Substantia nigra (tissue), 51 donors: ENCODE measurements at places on chromosomes 11 and 22.

DNA sequence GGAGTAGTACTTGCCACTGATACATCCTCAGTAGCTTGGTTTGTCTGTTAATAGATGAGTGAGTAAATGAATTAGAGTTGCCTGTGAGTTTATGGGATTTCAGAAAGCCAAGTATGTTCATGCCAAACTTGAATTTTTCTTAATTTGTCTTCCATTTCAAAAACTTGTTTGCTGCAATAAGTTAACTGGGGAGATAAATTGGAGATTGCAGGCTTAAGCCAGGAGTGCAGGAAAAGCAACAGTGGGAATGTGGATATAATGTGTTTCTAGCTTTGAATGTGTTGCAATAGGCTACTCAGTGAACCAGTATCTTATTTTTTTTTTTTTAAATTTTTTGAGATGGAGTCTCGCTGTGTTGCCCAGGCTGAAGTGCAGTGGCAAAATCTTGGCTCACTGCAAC lies 8.2 kb downstream of the OSBP2 start:
- no peak for DNase-seq

GRCh38 chr11:86374586-86374985 lies at the start of gene CCDC81:
Gene CCDC81 (plus strand): TSS chr11:86374887. CDS start chr11:86375164, 277 bp downstream.
- no peak for DNase-seq

GRCh38 chr11:102226702-102227490 lies 90.4 kb upstream of the BIRC3 start:
- DNase-seq: no peak

DNA sequence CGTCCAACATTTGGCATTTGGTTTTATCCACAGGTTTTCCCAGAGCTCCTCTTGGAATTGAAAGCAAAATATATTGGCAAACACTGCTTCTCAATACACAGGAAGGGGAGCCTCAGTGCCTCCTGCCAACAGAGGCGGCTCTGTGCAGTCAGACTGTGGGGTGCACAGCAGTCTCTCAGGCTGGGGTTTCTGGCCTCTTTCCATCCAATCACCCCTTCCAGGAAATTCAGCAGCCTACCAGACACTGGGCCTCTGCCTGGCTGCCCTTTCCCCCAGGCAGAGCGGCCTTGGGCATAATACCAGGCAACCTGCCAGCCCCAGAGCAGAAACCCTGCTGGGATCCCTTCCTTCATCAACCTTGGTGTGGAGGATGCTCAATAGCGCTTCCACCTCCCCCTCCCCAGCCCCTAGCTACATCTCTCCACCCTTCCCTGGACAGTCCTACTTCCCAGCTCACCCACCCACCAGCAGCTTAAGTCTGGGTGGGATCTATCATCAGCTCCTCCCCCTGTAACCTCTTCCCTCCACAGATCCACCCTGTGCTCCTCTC lies 17.8 kb upstream of the RAPSN start:
- peak; percentile 11 for DNase-seq

DNA sequence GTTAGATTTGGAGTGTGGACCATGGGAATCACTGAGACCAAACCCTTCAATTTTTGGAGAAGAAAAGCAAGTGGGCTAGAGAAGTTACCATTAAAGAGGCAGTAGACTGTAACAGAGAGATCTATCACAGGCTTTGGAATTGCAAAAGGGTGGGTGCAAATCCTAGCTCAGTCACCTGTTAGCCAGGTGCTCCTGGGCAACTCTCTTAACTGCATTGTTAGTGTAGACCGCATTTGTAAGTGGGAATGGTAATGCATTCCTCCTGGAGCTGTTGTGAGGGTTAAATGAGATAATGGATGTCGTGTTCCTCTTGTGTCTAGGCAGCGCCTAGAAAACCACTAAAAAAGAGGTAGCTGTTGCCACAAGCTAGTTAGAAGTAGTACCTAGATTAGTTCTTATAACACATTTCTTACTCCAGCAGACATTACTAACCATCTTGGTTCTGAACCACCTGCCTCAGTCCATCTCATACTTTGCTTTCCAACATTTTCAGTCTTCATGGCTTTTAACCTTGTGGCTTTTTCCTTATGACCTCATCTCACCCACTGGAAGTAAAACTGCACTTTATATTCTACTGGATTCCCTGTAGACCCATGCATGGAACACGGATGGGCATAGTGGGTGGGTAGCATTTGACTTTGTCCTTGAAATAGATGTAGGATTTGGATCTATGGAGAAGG lies 153.0 kb downstream of the HIPK3 start:
- no peak for DNase-seq

DNA sequence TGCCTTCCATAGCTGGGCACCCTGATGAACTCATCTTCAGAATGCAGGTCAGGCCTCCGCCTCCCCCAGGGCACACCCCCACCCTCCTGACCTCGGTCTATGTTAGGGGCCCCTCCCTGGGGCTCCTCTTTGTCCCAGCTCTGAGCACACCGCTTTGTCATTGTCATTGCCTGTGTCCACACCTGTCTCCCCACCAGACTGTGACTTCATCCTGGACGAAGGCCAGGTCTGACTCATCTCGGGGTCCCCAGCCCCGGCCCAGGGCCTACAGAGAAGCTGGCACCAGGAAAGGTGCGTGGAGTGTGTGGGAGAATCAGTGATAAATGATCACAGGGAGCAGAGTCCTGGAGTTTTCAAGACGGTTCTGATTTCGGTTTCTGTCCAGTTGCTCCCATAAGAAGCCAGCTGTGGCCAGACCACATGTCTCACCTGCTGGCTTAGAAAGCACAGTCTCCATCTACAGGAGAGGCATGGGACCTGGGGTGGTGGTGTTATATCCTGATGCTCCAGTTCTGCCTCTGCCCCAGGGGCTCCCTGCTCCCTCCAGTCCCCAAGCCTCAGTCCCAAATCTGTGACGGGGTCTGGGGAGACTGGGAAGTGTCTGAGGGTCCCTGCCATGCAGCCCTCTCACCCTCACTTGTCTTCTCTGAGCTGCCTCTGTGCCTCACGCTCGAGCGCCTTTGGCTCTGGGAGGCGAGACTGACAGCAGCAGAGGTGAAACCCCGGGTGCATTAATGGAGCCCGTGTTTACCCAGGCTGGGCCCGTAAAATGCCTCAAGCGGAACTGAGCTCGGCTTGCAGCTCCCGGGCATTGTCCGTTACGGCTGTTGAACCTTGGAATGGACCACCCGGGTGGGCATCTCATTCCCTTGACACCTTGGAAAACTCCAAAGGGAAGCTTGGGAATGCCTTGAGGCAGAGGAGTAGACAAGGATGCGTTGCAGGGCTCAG lies 85.5 kb upstream of the WNT11 start:
- no peak for DNase-seq

DNA sequence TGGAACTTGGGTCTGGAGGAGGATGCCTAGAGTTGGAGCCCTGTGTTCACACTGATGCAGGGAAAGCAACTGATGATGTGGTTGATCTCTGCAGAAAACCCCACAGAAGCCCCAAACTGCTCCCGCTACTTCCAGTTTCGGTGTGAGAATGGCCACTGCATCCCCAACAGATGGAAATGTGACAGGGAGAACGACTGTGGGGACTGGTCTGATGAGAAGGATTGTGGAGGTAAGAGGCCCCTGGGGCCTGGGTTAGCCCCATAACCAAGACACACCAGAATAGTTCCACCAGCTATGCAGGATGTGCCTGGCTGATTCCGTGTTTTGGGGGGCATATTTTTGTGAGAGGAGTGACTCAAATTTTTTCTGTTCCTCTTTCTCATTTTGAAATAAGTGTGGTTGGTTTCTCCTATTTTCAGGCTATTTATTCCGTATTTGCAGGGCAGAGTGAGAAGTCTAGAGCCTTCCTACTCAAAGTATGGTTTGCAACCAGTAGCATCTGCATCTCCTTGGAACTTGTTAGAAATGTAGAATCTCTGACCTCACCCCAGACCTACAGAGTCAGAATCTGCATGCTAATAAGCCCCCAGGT lies 137.3 kb upstream of the SORL1-AS1 start:
- no peak for DNase-seq

- DNase-seq: no peak
These were observed at the start of gene MYEOV for GRCh38 chr11:69293819-69294505. Gene MYEOV (plus strand): TSS chr11:69294155. CDS start chr11:69295355, 1,200 bp downstream.

- no peak for DNase-seq
These were observed 29.8 kb downstream of the NECTIN1 start for GRCh38 chr11:119699227-119699626.

- no peak for DNase-seq
These were observed 24.2 kb downstream of the PPFIBP2 start for GRCh38 chr11:7538031-7538430.
